ENCODE measurements at places on chromosomes 13 and 19. TPM values are rescaled to one million over a fixed set of nuclear protein-coding genes. Genes with fewer than 3 reads are reported as not detected.

CKM gene
- total RNA-seq: not detected

PTBP1 gene
- 481 TPM for total RNA-seq

CGB7 gene
- not detected for total RNA-seq

GRIK5 gene
- 0.56 TPM for total RNA-seq

FAM174C gene
- 60.3 TPM for total RNA-seq

ZNF471 gene
- total RNA-seq: 0.55 TPM

RASAL3 gene
- total RNA-seq: 166 TPM

ZNF729 gene
- not detected for total RNA-seq

LIM2 gene
- 0.23 TPM for total RNA-seq

MEIOSIN gene
- not detected for total RNA-seq

KLK2 gene
- 0.29 TPM for total RNA-seq

DNA sequence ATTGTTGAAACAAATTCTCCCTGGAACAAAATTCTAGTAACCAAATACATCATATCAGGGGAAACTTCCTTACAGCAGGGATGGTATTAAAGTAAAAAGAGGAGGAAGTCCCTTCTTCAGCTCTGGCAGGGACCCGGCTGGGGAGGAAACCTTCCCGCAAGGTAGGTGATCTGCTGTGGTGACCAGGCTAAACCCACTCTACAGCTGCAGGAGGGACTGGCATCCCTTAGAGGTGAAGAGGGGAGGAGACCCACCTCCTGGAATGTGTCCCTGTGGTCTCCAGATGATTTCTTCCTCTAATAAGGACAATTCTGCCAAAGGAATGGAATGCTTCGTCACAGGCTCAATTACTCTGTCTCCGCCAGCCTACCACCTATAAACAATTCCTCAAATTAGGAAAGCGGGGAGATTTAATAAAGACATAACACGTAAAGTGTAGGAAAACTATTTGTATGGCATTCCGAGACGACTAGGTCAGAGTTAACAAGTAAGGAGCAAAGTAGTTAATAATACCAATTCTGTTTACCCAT, 637 bp upstream of the PDS5B start:
- DNase-seq: peak; percentile 42

GRCh38 chr19:18932216-18932841, 8.7 kb downstream of the HOMER3 start:
- peak; percentile 82 for DNase-seq

- no peak for DNase-seq
Observed at GRCh38 chr19:51520728-51521127, 10.7 kb downstream of the SIGLEC6 start.

DNA sequence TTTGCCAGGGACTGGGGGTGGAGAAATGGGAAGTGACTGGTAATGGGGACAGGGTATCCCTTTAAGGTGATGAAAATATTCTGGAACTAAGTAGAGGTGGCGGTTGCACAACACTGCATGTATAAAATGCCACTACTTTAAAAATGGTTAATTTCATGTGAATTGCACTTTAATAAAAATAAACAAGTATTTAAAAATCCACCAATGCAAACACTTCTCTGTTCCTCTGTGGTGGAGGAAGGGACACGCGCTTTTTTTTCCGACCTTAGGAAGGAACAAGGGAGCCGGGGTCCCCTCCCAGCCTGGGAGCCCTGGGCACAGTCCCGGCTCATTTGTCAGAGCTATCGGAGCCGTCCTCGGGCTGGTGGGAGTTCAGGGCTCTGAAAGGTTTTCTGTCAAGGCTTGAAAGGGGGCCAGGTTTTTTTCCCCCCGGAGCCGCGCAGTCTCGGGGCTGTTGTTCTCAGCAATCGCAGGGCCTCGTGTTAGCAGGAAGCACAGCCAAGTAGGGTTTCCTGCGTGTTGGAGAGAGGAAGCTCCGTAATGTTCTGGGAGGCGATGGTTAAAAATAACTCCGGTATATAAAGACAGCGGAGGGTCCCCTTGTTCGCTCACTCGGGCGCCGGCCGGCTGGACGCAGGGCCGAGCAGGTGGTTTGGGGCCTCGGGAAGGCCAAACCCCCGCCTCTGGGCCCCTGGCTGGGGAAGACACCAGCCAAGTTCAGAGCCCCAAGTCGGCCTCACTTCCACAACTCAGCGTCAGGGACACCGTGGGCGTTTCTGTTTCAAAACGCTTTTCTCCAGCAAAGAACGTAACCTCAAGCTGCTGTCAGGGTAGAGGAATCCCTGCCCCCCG, 41.2 kb upstream of the KLF2 start:
- peak; percentile 54 for DNase-seq

GRCh38 chr13:32968793-32969192, 47.4 kb upstream of the KL start:
- no peak for DNase-seq

GRCh38 chr13:32316028-32316339, 676 bp downstream of the BRCA2 start:
- no peak for DNase-seq

DNA sequence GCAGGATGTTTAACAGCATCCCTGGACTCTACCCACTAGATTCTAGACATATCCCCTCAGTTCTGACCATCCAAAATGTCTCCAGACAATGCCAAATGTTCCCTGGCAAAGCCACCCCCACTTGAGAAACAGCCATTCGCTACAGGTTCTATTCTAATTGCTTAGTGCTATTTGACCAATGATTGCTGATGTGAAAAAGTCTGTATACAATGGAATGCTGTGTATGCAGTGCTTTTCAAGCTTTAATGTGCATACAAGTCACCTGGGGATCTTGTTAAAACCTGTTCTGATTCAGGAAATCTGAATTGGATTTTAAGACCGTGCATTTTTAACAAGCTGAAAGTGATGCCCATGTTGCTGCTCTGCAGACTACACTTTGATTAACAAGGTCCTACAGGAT, 331.8 kb upstream of the KLF12 start:
- DNase-seq: no peak

GRCh38 chr13:77516342-77516789, 19.1 kb upstream of the SCEL start:
- no peak for DNase-seq

GRCh38 chr13:48411147-48411794, 1.6 kb downstream of the LPAR6 start:
- DNase-seq: no peak

GRCh38 chr13:93216122-93216521, 10.5 kb upstream of the GPC6 start:
- DNase-seq: no peak

DNA sequence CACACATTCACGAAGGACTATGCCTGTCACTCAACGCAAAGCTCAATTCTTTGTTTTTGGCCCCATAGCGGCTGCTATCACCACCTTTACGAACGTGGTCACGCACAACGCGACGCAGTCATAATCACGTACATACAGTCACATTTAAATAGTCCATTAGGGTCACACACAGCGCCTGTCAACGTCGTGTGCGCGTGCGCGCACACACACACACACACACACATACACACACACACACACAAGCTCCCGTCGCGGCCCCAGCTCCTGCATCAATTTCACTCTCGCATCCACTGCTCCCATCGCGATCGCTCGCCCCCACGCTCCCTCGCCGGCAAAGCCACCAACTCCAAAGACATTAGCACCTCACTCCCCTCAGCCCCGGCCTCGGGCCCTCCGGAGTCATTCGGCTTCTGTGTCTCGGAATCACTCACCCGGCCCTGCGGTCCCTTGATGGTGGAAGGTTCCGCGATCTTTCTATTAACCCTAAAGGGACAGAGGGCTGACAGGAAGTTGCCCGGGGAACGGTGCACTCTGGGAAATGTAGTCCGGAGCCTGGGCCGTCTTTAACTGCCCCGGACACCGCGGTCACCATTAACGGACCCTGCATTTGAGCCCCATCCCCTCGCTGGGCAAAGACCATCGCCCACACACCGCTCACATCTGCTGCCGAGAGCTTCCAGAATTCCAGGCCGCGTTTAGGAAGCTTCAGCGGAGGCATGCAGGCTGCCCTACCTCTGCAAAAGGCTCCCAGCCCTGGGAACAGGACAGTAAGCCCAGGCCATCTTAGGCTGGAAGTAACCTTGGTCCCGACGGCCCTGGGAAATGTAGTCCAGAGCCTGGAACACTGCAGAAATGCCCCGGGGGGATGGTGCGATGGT, at the start of gene ZNF790:
TSS of gene ZNF790 (minus strand) at position 482 of the 878 bp plus-strand sequence. CDS start 12,768 bp downstream, outside the sequence.
- DNase-seq: peak; percentile 93

DNA sequence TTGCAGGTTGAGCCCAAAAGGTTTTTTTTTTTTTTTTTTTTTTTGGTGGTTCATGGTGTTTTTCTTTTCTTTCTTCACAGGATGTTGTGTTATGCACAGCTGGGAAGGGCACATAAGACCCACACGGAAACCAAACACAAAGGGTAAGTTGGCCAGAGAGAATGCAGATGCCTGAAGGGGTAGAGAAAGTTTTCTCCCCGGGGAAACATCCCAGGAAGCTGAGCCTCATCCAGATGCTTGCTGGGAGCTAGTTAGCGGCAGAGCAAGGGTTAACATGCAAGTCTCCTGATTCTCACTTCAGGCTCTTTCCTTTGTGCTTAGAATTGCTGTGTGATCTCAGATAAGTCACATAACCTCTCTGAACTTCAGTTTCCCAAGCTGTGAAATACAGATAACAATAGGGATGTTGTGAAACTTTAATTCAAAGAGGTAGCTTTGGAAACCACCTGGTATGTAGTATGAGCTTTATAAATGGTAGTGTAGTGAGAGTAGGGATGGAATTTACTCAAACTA, 3.1 kb downstream of the ADGRE1 start:
- no peak for DNase-seq

DNA sequence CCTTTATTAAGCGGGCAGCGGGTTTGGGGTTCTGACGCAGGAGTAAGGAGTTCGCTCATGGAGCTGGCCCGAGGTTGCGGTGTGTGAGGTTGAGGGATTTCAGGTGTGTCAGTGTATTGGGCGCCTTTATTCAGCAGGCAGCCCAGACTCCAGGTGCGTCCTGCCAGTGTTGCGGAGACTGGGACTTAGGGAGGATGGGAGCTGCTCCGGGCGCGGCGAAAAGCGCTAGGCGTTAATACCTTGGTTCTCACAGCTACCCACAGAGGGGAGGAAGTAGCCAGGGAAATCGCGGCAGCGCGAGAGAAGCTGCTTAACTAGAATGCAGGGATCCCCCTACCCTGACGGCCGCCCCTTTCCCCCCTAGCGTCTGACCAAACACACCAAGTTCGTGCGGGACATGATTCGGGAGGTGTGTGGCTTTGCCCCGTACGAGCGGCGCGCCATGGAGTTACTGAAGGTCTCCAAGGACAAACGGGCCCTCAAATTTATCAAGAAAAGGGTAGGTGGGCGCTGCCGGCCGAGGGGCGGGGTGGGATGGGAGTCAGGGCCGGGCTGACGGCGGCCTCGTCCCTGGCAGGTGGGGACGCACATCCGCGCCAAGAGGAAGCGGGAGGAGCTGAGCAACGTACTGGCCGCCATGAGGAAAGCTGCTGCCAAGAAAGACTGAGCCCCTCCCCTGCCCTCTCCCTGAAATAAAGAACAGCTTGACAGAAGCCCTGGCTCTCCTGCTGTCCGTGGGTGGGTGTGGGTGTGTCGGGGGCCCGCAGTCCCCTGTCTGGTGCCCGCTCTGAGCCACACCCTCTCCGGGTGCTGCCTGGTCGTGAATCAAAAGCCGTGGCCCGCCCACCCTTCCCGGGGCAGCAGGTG, 1.1 kb downstream of the RPL36 start:
- peak; percentile 55 for DNase-seq

GRCh38 chr13:75419656-75420055, 62.3 kb downstream of the TBC1D4 start:
- no peak for DNase-seq

DNA sequence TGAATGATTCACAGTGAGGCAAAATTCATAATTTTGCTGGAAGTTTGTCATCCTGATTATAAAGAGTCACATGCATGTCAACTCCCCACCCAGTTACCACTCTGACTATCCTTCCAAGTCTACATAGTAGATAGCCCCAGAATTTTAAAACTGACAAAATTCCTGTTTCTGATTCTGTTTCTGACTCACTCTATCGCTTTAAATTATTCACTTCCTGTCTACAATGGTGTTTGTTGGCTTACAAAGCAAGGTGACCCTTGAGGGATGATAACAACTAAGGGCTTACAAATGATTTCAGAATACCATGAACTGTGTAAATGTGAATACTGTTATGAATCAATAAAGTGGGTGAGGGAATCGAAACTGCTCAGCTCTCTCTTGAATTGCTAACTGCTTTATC, 98.7 kb upstream of the KL start:
- no peak for DNase-seq

DNA sequence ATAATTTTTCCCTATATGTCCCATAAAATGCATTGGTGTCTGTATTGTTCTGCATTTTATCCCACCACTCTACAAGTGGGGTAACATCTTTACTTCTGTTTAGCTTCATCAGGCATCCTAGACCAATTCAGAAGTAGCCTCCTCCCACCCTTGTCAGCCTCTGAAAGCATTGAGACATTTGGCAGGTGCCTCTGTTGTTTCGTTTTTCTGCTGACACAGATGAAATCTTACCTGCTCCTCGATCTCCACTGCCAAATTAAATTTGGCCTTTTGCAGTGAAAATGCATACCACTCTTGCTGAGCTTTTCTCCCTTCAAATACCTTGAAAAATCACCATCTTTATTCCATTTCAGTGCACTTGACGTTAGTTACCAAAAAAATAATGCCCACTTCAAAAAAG, 83.5 kb upstream of the STARD13 start:
- no peak for DNase-seq

DNA sequence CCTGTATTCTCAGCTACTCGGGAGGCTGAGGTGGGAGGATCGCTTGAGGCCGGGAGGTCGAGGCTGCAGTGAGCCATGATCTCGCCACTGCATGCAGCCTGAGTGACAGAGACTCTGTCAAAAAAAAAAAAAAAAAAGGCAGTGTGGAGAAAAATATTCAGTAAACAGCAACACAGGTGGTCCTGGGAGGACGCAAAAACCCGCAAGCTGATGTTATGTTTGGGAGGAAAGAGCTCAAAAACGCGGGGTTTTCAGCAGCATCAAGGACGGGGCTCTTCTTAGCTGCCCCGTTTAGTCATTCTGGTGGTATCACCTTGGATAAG, 599 bp upstream of the ZNF784 start:
- no peak for DNase-seq

DNA sequence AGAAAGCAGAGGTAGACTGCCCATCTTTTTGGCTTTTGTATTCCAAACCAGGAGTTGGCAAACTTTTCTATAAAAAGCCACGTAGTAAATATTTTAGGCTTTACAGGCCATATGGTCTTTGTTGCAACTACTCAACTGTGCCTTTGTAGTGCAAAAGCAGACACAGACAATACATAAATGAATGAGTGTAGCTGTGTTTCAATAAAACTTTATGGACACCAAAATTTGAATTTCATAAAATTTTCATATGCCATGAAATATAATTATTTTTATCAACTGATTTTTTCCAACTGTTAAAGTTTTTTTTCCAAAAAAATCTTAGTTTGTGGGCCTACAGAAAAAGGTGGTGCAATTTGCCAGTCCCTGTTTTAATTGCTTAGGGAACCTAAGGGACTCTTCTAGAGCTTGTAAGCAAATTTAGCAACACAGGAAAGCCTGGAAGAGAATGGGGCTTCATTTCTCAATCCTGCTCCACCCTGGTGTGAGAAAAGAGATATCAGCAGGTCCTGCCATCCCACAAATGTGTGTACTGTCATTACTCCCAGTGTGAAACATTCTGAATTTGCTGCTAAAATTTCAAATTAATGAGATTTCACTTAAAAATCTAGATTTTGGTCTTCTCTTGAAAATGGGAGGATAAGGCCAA, 194.2 kb downstream of the RGCC start:
- no peak for DNase-seq

GRCh38 chr13:41774605-41775218, 186.2 kb downstream of the VWA8 start:
- no peak for DNase-seq

All from activated CD8-positive, alpha-beta memory T cell treated with anti-CD3 and anti-CD28 coated beads, Interleukin-2, amount 10 ng/mL, durations not matched to agents 7 days and 5 days (primary cell).